T follicular helper cell (primary cell): ENCODE measurements at places on chromosomes 7 and 10.

DNA sequence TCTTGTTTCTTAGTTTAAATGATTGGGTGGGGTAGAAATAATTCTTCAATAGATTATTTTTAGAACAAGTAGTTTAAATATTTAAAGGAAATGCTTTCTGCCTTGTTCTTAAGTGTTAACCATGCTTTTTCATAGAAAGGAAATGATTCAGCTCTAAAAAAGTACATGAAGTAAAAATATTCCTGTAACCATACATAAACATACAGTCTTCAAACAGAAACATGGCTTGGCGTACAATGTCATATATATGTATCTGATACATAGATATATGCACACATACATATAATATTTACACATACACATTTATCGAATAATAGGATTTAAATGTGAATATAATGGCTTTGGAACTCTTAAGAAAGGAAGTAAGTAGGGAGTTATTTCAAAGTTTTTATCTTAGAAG, 84.4 kb downstream of the RUNDC3B start:
- DNase-seq, result no peak

GRCh38 chr7:157250605-157251228, 86.1 kb upstream of the DNAJB6 start:
- DNase-seq, result peak; percentile 14

DNA sequence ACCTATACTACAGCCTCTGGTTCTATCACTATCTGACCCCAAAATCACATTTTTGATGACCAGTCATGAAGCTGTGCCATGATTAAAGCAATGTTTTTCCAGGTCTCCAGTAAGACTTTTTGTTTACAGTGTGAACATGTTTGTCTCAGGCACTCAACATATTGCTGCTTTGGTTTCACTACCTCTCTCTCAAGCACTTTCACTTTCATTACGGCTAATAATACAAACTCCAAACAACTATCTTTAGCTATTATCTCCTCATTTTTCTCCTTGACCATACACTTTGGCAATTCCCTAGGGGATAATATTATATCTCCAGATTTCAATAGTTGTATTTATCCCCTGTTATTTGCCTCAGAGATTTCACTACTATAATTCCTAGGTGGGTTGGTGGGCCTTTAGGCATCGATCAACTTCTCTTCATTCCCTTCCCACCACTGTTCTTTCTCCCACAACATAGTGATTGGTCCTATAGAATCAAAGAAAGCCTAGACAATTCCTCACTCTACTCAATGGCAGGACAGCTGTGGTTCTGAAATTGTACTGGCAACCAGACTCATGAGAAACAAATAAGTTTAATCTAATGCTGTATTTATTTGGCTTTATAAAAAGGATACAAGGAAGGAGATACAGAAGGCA, 261.4 kb upstream of the ZWINT start:
- DNase-seq, result no peak

- no peak for DNase-seq
These were observed 209.1 kb downstream of the TRIL start for GRCh38 chr7:28748933-28749584.

- DNase-seq, result no peak
These were observed 70.0 kb downstream of the WAPL start for GRCh38 chr10:86451604-86451960.

DNA sequence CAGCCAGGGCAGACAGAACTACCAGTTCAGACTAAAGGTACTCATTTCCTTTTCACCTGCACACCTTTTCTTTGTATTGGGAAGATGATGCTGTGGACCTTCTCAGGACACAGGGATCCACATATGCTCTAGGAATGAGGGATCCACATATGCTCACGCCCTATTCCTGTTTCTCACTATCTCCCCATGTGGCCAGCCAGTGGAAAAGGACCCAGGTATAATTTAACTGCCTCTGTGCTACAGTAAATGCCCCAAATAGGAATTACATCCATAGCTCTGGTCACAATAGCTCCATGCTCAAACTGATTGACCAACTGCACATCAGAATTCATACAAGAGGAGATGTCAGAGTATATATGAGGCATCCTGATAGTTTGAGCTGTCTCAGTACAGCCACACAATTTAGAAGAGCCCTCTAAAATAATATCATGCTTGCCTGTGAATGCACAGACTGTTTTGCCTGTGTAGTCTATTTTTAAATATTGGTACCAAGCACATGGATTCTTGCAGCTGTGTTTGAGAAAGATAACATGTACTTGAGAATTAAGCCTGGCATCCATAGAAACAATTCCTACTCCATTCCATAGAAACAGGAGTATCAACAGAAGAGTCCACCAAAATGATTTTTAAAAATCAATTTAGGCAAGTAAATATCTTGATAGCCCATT, 43.7 kb downstream of the CTTNBP2 start:
- no peak for DNase-seq

- no peak for DNase-seq
These were observed 85.5 kb upstream of the SLC25A13 start for GRCh38 chr7:96407427-96407826.

GRCh38 chr7:120959929-120960484, 9.4 kb downstream of the ING3 start:
- no peak for DNase-seq

DNA sequence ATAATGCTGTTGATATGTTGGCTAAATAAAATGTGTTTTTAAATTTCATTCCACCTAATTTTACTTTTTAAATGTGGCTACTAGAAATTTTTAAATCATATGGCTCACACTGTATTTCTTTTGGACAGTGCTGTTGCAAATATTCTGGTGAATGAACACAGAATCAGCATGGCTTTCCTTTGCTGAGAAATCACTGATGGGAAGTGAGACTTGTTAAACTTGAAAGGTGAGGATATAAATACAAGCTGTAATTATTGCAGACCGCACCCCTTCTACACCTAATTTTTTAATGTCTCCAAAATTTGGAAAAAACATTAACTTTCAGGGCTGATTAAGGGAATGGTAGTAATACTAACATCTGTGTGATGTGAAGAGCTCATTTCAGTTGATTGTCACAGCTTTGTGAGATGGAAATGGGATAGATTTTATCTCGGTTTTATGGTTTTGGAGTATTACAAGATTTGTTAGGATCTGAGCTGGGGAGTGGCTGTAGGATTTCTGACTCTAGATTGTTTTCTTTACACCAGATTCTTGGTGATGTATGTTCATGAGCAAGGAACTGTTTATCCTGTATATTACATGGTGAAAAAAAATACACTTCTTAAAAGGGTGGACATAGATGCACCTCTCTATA, 1.3 kb downstream of the MIOS start:
- DNase-seq, result no peak

GRCh38 chr10:48931188-48931587, 8.5 kb downstream of the LRRC18 start:
- DNase-seq, result no peak

DNA sequence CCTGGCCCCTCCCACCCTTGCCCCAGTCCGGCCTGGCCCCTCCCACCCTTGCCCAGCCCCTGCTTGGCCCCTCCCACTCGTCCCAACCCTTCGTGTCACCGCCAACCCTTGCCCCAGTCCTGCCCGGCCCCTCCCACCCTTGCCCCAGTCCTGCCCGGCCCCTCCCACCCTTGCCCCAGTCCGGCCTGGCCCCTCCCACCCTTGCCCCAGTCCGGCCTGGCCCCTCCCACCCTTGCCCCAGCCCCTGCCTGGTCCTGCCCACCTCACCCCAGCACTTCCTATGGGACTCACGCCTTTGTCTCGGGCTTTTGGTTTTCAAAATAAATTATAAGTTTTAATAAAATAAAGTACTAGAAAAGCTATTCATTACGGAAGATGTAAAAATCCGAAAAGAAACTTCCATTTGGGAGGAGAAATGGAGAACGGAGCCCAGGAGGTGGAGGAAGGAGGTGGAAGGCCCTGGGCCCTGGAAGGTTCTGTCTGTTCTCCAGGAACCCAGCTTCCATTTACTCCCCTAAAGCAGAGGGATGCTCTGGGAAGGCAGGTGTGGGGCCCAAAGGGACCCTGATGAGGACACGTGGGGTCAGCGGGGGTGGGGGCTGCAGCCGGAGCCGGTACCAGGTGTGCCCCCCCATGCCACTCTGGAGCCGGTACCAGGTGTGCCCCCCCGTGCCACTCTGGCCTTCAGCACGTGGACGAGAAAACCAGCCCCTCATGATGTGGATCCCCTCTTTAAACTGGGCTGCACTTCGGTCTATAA, 52.2 kb downstream of the PWWP2B start:
- DNase-seq, result no peak

GRCh38 chr10:24947304-24948097, 4.9 kb downstream of the PRTFDC1 start:
- no peak for DNase-seq
